NCI-H1930 (cell line): ENCODE measurements at places on chromosomes 1 and 21.

- no peak for DNase-seq
These were observed 14.7 kb upstream of the AHCYL1 start for GRCh38 chr1:109969907-109970306.

DNA sequence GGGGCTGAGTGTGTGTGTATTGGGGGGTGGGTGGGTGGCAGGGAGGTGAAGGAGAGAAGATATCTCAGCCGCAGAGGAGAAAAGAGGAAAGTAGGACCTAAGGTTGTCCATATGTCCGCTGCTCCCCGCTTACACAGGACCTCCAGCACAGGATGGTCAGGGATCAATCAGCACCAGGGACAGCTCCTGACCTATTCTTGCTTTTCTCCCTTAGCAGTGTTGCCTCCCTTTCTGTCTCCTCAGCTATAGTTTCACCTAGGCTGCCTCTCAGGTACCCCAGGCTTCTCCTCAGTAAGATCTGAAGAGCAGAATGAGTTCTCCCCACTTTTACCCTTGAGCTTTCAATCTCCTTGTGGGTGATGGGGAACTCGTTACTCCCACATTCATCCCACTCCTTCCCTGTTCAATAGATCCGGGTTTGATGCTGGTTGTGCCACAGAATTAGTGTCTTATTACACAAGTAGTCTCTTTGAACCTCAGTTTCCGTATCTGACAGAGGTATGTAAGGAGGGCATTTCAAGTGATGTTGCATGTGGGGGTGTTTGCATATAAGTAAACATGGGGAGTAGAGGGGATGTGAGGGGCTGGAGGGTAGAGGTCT is 1.4 kb upstream of the DPH2 start:
- DNase-seq = no peak

- DNase-seq = no peak
These were observed 2.8 kb downstream of the TAL1 start for GRCh38 chr1:47229031-47229885.

DNA sequence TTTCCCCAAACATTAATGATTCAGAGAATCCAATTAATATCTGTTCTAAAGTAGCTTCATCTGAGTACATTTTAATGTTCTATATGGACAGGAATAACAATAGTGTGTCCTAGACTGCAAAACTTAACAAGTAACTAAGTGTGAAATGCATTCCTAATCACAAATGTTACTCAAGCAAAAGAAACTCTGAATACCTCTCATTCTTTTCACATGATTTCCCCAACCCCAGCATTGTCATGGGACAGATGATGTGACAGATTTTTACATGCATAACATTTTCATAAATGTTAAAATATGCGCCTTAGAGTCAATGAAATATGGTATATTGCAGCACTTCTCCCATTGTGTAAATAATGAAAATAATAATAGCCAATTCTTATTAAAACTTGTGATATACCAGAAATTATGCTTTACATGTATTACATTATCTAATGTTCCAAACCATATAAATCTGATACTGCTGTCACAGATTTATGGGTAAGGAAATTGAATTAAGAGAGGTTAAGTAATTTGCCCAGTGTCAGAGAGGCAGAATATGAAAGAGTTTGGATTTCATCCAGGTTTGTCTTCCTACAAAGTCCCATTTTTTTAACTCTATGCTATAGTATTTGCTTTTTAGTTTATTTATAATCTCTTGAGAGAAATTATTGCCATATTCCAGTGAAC is 269.4 kb downstream of the LRRC7 start:
- no peak for DNase-seq

GRCh38 chr1:30513396-30514136 is 209.8 kb downstream of the MATN1 start:
- no peak for DNase-seq

DNA sequence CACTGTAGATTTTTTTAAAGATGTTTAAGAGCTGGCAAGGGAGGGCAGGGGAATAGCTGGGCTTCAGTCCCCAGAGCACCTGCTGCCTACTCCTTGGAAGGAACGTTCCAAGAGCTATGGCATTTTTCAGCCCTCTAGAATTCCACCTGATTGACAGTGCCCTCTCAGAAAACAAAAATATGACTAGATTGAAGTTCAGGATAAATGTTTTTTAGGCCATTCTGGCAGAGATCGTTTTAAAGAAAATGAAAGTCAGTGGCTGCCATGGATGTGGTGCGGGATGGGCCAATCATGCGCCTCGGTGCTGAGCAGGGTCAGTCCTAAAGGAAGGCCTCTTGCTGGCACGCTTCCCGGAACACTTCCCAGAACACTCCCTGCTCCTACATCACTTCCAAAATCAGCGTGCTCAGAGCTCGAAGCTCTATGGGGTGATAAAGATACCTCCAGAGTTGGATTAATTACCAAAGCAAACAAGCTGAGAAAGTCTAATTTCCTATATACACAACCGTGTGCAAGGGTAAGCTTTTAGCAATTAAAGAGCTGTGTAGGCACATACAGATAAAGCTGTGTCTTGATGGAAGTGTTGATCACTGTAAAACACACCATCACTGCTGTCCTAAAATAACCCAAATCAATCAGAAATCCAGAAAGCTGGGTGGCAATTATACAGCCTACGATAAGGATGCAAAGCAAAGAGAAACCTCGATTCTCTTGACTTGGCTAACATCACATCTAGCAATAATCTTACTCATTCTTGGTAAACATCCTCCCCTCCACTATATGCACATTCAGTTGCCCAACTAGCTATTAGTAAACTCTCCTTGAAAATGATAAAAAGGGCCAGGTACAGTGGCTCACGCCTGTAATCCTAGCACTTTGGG is 34.6 kb downstream of the TGFBR3 start:
- DNase-seq = no peak

GRCh38 chr1:38788341-38789336 is 70.9 kb downstream of the RRAGC start:
- no peak for DNase-seq
